Iris pigment epithelial cell (primary cell): ENCODE measurements at places on chromosomes 12 and 14.

GRCh38 chr14:101506211-101506925, 54.9 kb upstream of the DIO3 start:
- no peak for DNase-seq

DNA sequence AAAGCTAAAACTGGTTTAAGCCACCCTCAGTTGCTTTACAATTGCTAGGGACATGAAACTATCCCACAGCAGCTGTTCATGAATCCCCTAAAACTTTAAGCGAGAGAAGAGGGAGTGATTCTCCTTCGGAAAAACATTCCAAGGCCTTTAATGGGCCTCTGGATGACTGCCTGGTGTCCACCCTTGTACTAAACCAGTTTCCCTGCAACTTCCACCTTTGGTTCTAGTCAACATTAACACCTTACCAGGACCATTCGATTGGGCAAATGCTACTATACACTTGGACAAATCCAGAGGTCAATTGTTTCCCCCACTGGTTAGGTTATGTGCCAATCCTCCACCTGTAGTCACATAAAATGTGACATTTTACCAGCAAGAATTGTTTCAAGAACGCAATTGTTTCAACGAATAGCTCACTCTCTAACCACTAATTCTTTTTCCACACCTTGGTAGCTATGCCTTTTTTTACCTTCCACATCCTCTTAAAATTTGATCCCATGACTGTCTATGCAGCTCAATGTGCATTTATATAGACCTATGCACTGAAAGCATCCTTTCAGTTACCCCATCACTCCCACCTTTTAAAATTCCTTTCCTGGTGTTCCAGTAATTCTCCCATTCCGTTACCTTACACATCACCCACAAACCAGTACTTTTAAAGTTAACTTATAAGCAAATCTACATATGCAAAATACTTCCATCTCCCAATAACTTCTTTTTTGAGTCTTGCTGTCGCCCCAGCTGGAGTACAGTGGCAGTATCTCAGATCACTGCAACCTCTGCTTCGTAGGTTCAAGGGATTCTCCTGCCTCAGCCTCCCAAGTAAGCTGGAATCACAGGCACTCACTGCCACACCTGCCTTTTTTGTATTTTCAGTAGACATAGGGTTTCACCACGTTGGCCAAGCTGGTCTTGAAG, 3.6 kb downstream of the UBC start:
- DNase-seq: peak; percentile 42

DNA sequence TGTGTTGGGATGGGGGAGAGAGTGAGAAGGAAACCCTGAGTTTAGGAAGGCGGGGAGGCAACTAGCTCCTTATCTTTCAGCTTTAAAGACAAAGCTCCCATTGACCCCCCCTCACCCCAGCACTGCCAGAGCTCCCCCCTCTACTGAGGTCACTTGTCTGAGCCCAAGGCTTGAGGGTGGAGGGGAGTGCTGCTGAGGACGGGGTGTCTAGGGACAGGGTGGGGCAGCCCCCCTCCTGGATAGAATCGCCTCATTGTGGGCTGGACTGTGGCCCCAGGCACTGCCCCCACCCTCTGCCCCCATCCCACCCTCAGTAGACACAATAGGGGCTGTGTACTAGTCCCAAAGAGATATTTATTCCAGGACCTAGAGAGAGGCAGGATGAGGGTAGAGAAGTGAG, 3.0 kb downstream of the ERBB3 start:
- no peak for DNase-seq

DNA sequence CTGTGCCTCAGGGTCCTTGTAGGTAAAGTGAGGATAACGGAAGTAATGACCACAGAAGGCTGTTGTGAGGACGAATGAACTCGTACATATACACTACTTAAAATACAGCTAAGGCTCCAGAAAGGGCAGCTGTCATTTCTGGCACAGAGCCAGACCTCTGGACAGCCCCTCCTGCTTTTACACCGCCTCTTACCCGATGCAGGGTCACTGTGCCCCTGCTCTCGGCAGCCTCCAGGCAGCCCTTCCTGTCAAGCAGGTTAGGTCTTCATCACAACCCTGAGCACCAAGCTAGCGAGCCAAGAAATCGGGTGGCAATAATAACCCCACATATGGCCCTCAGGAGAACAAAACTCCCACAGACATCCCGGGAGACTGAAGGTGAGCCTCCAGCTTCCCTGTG, 8.5 kb downstream of the TMEM229B start:
- no peak for DNase-seq

DNA sequence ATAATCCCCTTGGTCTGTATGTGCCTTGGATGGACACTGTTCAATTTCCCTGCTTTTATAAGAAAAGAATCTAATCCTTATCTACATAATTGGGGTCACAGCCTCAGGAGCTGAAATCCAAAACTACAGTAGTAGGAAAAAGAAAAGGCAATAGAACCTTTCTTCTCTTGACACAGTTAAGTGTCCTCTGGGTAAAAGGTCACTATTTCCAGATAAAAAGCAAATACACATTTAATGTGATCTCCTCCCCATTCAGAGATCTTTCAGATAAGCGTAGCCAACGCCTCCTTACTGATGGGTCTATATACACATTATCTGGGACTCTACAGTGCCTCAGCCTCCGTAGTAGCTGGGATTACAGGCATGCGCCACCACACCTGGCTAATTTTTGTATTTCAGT, 73.4 kb downstream of the CLIP1 start:
- DNase-seq: no peak

- DNase-seq: no peak
Observed at GRCh38 chr12:95470300-95470699, 3.7 kb upstream of the METAP2 start.

GRCh38 chr14:93431036-93431670, 414 bp downstream of the UNC79 start:
- peak; percentile 13 for DNase-seq

DNA sequence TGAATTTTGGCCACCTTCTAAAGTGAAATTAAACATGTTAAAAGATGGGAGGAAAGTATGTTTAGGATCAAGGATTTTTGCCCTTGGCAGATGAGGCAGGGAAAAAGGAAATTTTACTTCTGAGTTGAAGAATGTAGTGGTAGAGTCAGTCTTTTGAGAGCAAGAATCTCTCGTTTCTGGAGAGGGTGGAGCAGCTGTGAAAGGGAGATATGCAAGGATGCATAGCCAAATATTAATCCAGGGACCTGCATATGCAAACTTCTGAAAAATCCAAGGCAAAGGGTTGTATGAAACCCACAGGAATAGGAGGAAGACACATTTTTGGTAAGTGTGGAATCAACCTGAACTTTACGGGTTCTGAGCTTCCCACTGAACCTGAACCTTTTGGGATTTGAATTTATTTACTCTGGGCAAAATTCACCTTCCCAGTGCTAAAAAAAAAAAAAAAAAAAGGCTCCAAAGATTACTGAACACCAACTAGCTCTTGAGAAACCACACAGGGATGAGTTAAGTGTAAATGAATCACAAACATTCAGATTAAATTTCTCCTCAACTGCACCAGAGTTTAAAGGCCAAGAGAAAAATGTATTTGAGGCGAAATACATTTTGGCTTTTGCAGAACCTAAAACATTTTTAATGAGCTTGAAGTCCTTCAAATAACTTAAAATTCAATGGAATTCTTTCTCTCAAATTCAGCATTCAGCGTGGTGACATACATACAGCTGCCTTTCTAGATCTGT, 187.1 kb upstream of the CDKN3 start:
- peak; percentile 74 for DNase-seq

DNA sequence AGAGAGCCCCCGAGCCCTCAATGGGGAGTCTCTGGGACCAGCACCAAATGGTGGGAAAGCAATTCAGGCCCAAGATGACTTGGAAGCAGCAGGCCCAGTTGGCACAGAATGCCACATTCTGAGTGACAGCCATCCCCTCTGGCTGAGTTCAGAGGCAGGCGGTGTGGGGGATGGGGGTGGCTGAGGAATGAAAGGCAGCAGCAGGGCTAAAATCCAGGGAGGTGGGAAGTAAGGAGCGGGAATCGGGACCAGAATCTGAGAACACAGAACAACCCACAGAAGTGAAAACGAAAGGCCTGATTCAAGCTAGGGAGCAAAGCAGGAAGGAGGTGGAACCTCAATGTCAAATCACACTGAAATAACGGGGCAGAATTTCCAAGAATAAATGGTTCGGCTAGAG, 171.2 kb downstream of the CALM1 start:
- no peak for DNase-seq

GRCh38 chr12:71335151-71335962, 104.2 kb upstream of the LGR5 start:
- DNase-seq: no peak

DNA sequence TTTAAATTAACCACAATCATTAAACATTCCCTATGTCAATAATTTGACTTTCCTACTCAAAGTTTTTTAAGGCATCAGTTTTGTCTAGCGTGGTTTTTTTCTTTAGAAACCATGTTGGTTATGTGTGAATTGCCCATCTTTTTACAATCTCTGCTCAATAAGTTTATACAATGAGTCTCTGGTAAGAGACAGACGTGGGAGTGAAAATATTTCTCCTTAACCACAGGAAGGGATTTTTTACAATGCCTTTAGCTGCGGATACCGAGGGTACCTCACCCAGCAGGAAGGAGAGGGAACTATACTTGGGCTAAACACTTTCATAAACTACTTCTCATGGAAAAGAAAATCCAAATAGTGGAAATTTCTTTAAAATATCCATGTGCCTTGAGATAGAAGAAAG, 191.4 kb upstream of the BCL2L14 start:
- peak; percentile 45 for DNase-seq

DNA sequence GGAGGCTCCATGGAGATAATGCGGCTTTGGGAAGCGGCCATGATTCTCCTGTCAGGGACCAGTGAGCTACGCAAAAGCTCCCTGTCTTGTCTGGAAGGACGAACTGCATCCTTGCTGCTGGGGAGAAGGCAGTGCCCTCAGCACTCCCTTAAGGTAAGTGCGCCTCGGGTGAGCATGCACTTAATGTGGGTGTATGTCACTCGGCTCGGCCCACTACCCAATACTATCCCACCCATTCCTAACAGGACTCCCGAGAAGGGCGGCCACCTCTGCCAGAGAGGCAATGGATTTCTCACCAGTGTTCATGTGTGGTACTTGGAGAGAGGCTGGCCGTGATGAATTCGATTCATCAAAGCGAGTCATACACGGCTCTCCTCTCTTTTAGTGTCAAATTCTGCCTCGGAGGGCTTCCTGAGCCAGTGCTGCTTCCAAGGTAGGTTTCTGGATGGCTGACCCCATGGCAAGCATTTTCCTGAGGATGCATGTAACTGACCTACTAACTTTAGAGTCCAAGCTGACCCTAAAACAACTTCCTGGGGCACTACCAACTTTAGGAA, 151.7 kb upstream of the RTL1 start:
- DNase-seq: no peak

- no peak for DNase-seq
Observed at GRCh38 chr12:42365486-42365885, 39.5 kb downstream of the PPHLN1 start.

DNA sequence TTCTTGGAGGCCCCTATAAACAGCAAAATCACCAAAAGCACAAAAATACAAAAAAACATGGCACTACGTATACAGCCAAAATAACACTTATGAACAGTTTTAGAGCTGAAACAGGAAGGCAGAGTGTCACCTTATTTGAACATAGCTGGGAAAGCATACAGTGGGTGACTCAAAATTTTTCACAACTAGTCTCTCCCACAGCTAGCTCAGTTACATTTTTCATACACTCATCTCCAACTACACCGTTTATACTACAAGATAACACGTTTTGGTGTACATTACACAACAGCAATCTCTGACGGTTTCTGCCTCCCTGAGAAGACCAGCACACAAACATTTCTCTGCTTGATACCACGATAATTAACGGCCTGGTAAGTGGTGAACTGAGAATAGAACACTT, 2.9 kb downstream of the RAD52 start:
- peak; percentile 58 for DNase-seq

GRCh38 chr12:86496595-86496994, 240.4 kb upstream of the MGAT4C start:
- DNase-seq: no peak

DNA sequence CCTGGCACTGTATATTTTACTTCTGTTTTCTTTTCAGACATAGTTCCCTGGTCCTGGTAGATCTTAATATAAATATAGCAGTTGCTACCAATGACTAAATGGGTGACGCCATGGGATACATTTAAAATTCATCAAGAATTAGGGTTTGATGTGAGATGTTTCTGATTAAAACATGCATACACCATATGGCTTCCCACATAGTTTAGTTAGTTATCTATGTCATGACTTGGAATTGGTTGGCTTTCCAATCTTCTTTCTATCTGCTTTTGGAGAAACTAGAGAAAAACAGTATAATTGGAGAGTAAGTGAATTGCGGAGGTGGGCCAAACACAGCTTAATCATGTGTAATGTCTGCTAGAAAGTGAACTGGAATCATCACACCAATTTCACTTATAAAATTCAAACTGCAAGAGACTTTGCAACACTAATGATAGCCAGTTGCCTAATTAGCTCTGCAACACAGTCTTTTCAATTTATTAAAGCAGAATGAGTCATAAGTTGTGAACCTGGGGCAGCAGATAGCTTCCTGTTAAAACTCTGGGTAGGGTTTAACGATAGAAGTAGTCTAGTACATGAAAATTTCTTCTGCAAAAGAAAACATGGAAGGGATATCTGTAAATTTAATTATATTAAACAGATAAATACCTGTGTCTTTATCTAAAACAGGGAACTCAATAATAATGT, 295.2 kb downstream of the SLC16A7 start:
- DNase-seq: no peak

GRCh38 chr12:122123051-122123760, 44.6 kb downstream of the MLXIP start:
- DNase-seq: peak; percentile 72

- no peak for DNase-seq
Observed at GRCh38 chr14:101442451-101442850, 118.8 kb upstream of the DIO3 start.

DNA sequence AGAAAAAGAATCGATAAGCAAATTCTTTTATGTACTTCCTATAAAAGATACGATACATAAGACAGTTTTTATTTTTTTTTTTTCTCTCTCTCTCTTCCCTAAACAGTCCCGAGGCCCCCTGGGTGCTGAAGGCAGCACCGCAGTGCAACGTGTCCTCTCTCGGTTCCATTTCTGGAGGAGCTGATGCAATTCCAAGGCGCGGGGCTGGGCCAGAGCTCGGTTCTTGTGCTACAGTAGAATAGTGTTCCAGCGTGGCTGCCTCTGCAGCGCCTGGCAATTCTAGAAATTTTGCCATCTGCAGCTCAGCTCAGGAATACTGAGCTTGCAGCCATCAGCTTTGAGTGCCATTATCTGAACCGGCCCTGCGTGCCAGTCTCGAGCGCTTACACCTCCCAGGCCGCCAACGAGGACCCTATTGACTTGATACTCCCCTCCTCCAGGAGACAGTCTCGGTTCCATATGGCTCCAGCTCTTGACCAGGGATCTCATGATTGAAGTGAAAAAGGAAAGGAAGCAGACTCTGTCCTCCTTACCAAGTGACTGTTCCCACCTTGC, 630 bp downstream of the ALDH1L2 start:
- peak; percentile 80 for DNase-seq

- no peak for DNase-seq
Observed at GRCh38 chr12:64797156-64797555, 27.3 kb upstream of the TBC1D30 start.

GRCh38 chr14:40416565-40416964, 984.3 kb upstream of the FBXO33 start:
- no peak for DNase-seq

- peak; percentile 63 for DNase-seq
Observed at GRCh38 chr12:7806863-7807487, 17.8 kb downstream of the NANOG start.

- no peak for DNase-seq
Observed at GRCh38 chr14:76083796-76084765, 67.6 kb upstream of the GPATCH2L start.

- DNase-seq: no peak
Observed at GRCh38 chr12:68113644-68114043, 45.9 kb downstream of the IFNG start.
